NCI-H1105 treated with DMSO at 0.1 percent for 48 hours (cell line): ENCODE measurements at places on chromosomes 5 and 9.

DNA sequence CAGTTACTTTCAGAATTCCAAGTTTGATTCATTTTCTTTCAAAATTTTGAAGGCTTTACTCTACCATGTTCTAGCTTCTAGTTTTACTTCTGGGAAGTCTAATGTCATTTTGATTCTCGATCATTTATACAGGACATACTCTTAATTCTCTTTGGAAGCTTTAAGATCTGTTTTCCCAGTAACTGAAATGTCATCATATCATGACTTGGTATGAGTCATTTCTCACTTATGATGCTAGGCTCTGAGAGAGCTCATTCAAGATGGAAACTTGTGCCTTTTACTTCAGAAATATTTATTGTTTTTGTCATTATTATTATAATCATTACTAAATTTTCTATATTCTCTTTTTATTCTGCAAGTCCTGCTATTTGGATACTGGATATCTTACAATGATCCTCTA lies 222.3 kb downstream of the PARP8 start:
- no peak for DNase-seq

- no peak for DNase-seq
Measured at GRCh38 chr5:23717486-23717885, 210.1 kb downstream of the PRDM9 start.

- DNase-seq = no peak
Measured at GRCh38 chr5:94516148-94516547, 102.3 kb downstream of the KIAA0825 start.

GRCh38 chr5:10220248-10220647 lies 29.4 kb downstream of the ATPSCKMT start:
- no peak for DNase-seq
